ENCODE measurements at places on chromosomes 13 and 19.

DNA sequence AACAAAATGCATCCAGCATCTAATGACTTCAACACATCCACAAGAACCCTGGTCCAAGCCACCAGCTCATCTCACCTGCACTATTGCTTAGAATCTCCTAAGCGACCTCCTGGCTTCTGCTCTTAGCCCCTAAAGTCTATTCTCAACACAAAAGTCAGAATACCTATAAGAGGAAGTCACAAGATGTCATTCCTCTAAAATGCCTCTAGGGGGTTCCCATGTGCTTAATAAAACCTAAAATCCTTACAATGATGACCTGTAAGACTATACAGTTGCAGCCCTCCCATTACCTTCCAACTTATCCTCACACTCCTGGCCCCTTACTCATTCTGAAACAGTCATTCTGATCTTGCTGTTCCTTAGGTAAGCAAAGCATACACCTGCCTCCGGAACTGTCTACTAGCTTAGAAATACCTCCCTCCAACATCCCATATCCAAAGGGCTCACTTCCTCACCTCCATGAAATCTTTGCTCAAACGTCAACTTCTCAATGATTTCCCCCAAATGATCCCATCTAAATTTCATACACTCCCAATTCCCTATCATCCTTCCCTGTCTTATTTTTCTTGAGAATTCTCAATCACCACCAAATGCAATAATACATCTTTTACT is 10.0 kb downstream of the ATP7B start:
- DNase-seq, result peak; percentile 35

DNA sequence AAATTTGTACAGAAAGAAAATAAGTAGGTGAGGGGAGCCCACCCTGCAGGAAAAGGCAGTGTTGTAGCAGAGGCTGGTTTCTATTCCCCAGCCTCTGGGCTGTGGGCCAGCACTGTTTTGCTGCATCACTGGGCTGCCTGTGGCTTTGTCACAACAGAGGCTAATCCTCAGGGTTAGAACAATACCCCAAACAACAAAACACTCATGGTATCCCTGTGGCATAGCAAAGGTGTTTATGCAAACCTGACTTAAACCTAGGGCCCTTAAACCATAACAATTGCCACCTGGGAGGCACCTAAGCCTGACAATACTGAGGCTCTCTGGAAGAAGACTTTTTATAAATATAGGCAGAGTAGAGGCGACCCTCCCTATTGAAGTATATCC is 314.7 kb downstream of the OLFM4 start:
- no peak for DNase-seq

DNA sequence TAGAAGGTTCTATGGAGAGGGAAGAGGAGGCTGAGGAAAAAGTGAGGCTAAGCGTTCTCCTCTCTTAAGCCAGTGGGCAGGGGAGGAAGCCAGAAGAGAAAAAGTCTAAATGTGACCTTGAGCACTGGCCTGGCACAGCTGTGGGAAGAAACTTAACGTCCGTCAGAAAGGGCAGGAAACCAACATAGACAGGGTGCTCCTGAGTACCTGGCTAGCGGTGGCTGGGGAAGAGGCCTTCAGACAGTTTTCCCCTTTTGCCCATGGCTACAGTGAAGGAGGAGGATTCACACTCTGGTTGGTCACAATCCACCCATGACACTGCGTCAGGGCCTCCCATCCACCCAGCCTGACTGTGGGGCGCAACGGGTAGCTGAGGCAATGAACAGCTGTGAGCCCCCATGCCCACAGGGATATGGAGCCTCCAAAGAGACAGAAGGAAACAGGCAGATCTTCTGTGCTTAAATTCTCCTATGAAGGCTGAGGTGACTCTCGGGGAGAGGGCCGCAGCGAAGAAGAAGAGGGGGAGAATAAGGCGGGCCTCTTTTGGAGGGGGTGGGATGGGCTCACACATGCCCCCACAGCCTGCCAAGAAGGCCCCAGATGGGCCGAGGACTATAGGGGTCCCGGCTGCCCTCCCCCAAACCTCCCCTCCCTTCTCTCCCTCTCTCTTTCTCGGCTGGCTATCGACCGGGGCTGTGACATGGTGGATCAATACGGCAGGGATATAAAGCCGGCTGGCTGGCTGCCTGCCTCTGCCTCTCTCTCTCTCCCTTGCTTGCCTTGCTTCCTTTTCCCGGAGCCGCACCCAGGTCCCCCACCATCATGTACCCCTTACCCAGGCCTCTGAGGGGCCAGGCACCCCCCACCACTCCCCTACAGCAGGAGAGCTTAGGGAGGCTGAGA is 19.8 kb upstream of the POU2F2 start:
- no peak for DNase-seq

DNA sequence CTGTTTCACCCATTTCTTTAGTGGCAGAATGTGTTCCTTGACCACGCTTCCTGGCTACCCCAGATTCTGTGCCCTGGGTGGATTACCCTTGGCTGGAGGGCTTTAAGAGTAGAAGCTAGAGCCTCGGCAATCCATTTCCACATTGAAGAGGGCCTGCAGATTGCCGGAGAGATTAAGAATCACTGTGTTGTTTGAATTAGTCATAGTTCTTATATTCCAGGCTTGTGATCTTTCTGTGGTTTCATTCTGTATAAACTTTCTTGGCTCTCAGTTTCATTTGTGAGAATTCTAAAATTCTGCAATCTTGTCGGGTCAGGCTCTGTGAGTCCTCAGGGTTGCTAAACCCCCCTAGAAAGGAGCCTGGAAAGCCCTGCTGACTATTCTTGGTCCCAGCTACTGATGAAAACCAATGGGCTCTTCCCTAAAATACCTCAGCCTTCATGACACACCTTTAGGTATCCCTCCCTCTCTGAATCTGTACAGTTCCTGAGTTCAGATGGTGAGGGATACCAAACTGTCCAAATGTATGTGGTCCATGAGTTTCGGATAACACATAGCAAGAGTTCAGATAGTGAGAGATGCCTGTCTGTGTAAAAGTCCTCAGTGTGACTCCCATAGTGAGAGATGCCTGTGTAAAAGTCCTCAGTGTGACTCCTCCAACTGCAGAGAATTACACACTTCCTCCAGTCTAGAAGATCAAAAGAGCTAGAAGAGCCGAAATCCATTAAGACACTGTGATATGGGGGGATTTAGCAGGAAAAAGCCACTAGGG is 4.3 kb downstream of the PHF11 start:
- peak; percentile 81 for DNase-seq

- DNase-seq, result no peak
These were observed 2.0 kb upstream of the JUNB start for GRCh38 chr19:12789098-12789903.

DNA sequence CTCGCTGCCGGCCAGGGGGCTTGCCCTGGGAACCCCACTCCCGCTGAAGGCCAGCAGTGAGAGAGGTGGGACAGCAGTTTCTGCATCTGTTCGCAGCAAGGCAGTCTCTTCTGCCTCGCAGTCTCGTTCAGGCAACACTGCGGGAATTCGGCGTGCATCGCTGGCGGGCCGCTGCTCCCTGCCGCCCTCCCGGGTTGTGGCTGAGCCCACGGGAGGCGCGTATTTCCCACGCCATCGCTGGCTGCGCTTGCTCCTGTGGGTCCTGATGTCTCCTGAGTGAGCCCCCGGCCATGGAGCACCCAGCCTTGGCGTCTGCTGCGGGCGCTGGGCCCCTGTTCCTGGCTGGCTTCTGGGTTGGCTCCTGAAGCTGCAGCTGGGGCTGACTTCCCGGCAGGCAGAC is 227.9 kb downstream of the TEX29 start:
- no peak for DNase-seq

DNA sequence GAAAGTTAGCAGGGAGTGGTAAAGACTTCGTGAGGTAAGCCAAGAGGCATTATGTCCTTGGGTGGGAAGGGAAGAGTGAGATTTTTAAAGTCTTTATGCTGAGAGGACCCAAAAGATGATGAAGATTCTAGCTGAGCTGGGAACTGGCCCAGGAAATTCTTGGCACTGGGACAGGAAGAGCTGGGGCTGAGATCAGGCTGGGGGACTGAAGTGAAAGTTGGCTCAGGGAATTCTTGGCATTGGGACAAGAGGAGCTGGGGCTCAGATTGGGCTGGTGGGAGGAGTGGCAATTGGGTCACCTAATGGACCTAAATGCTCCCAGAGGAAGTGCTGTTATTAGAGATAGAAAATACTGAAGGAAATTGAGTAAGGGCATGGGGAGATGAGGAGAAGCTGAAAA is 8.8 kb downstream of the SCEL start:
- peak; percentile 44 for DNase-seq

- DNase-seq, result peak; percentile 19
These were observed 328.6 kb downstream of the SLITRK5 start for GRCh38 chr13:87999788-88000187.

- peak; percentile 1 for DNase-seq
These were observed 1.7 kb downstream of the INTS6 start for GRCh38 chr13:51451134-51451466.

GRCh38 chr19:3365836-3366752 is at the start of gene NFIC:
NFIC (plus strand) TSS chr19:3366583; CDS start chr19:3366637, 54 bp downstream.
- peak; percentile 90 for DNase-seq
